Activated CD8-positive, alpha-beta memory T cell treated with anti-CD3 and anti-CD28 coated beads for 24 hours (primary cell): ENCODE measurements at places on chromosomes 13 and 19.

DNA sequence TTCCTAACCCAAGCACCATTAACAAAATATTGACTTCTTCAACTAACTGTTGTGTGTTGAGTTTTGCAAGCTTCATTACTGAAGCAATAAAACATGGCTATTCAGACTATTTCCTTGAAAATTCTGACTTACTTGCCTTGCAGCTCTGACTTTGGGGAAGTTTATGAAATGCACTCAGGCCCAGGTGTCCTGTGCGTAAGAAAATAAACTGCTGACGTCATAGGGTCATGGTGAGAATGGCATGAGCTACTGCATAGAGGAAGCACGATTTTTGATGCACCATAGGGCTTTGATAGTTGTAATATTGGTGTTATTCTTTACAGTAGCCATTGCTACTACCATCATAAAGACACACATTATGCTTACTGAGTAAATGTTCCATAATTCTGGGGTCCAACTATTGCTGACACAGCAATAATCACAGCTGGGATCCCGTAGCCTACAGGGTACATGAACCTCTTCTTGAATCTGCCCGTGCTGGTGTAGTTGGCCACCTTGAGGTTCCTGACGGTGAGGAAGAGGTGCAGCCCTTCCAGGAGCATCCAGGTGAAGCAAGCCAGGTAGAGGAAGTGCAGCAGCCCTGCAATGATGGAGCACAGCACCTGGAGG is 57.9 kb downstream of the MBD3L2B start:
- DNase-seq, result no peak

GRCh38 chr19:952680-953444 is 27.0 kb downstream of the ARID3A start:
- no peak for DNase-seq

DNA sequence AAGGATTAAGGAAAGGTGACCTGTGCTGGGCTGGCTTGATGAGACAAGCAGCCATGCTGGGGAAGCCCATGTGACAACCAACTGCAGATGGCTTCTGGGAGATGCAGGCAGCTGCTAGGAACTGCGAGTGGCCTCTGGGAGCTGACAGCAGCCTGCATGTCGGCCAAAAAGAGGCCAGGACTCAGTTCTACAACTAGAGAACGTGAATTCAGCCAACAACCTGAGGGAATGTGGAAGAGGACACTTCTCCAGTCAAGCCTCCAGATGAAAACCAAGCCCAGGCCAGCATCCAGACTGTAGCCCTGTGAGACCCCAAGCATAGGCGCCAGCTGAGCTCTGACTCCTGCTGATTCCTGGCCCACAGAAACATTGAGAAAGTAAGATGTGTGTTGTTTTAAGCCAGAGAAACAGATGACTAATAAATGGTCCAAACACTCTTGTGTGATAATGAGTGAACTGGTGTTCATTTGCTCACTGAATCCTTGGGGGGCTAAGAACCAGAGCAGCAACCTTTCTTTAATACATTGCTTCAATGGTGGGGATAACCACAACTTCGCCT is 45.0 kb downstream of the SLC7A1 start:
- no peak for DNase-seq

GRCh38 chr13:21399741-21400140 is 59.4 kb downstream of the ZDHHC20 start:
- no peak for DNase-seq

- no peak for DNase-seq
Observed at GRCh38 chr19:13926010-13926409, 12.2 kb downstream of the PODNL1 start.

GRCh38 chr19:3982701-3983541 is 2.3 kb downstream of the EEF2 start:
- DNase-seq, result peak; percentile 66

DNA sequence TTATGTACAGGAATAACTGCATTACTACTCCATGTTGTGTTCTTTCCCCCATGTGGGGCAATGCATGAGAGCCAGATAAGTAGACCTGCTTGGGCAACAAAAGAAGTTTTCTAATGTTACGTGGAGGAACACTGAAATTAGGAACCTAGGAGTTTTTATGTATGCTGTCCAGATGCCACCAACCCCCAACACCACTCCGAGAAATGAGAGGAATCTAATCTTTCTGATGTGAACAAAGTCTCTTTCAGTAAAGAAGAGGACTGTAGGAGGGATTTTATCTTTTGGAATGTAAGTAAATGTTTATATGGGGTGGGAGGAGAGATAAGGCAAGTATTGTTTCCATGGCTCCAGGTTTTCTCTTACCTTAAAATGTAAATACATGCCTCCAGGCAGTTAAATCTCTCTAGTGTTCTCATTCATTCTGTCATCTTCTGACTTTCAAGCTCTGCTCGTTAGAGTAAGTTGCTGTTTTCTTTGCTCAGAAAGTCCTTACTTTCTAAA is 820.6 kb downstream of the PCDH17 start:
- no peak for DNase-seq

DNA sequence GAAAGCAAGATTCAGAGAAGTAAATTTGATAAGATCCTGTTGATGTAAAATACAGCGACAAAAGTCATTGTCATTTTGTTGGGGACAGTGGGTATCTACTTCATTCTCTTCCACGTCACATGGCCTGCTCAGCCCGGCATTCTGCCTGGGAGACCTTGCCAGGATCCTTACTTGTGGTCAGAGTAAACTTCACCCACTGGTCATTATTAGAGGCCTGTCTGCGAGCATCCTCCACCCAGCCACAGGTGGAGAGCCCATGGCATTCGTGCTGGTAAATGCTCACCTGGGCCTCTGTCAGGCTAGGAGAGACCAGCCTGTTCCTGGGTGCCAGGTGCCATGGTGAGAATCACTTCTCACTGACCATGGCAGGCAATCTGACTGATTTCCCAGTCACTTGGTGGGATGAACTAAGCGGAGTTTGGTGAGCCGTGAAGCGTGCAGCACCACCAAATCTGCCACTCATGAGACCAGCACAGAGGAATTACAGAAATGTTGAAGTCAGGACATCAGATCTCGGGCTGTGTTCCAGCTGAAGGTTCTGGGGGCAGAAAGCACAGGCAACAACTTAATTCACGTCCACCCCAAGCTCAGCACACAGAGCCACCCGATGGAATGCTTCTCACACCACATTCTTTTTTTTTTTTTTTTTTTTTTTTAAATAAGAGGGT is 107.0 kb downstream of the SIPA1L3 start:
- no peak for DNase-seq

DNA sequence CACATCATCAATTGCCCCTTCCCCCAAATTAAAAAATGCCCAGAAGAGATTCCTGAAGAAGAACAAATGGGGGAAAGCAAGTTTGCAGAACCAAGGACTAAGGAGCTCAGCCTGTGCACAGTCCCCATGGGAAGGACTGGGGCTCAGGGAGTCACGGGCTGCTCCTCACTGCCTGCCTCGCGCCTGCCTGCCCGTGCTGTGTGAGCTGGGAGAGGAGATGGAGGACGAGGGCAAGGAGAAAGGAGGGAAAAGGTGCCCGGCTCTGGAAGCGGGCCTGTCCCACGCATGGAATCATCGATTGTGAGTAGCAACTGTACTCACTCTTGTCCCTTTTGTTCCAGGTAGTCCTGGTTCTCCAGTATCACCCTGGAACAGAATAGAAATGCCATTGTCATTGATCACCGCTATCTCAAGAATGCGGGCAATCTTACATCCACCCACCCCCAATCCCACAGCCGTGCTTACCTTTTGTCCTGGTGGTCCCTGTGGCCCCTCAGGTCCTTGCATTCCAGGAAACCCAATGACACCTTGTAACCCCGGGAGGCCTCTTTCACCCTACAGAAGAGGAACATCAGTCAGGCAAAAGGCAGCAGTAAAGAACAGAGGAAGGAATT is 93.4 kb downstream of the COL4A1 start:
- DNase-seq, result no peak

DNA sequence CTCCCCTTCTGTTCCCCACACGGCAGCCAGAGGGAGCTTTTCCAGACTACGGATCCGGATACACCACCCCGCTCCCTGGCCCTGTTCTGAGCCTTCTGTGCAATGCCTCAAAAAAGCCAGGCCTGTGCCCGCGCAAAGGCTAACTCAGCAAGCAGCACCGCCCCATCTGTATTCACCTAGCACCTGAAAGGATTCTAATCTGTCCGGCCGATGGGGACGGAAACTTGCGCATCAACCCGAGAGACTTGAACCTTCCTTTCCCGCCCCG is 589 bp downstream of the ZBTB45 start:
- peak; percentile 80 for DNase-seq

DNA sequence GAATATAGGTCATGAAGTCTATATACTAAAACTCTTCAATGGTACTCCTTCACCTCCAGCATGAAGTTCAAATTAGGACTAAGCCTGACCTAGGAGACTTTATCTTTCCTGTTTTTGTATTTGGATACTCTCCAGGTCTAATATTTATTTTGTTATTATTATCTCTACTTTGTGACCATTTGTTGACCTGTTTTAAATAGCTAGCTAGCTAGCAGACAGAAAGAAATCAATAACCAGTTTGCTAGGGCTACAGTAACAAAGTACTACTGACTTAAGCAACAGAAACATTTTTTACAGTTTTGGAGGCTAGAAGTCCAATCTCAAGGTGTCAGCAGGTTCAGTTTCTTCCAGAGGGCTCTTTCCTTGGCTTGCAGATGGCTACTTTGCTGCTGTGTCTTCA is 15.1 kb upstream of the DACH1 start:
- DNase-seq, result no peak

- no peak for DNase-seq
Observed at GRCh38 chr19:40778706-40779284, 748 bp downstream of the RAB4B start.

DNA sequence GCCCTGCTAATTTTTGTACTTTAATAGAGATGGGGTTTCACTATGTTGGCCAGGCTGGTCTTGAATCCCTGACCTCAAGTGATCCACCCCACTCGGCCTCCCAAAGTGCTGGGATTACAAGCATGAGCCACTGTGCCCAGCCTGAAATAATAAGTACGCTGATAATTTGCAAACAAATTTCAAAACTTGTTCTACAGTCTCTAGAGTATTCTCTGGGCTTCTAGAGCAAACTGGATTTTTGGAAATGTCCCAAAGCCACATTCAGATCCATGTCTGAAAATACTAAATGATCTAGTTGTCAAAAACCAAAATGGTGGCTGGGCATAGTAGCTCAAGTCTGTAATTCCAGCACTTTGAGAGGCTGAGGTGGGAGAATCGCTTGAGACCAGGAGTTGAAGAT is 39.9 kb upstream of the PSPC1 start:
- peak; percentile 15 for DNase-seq

DNA sequence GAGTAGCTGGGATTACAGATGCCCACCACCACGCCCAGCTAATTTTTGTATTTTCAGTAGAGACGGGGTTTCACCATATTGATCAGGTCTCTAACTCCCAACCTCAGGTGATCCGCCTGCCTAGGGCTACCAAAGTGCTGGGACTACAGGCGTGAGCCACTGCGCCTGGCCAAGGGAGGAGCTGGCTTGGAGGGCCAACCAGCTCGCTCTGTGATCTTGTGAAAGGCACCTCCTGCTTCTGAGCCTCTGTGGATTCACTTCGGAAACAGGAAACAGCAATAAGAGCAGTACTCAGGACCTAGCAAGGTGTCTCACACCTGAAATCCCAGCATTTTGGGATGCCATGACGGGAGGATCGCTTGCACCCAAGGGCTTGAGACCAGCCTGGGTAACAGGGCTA is 2.0 kb upstream of the ELL start:
- DNase-seq, result no peak
